ENCODE measurements at places on chromosomes 12 and 14. TPM values are rescaled to one million over a fixed set of nuclear protein-coding genes. Genes with fewer than 3 reads are reported as not detected.
A peak's percentile ranks its signal among the peaks of the same experiment; 100 is the strongest.

GRCh38 chr12:52534482-52534881 lies 14.3 kb upstream of the KRT5 start:
- no peak for DNase-seq

The OAS2 gene
- polyA plus RNA-seq, result 29.8 TPM

- DNase-seq, result no peak
Measured at GRCh38 chr12:128942960-128943477, 89.7 kb downstream of the GLT1D1 start.

The CLEC7A gene
- 25.5 TPM for polyA plus RNA-seq

DNA sequence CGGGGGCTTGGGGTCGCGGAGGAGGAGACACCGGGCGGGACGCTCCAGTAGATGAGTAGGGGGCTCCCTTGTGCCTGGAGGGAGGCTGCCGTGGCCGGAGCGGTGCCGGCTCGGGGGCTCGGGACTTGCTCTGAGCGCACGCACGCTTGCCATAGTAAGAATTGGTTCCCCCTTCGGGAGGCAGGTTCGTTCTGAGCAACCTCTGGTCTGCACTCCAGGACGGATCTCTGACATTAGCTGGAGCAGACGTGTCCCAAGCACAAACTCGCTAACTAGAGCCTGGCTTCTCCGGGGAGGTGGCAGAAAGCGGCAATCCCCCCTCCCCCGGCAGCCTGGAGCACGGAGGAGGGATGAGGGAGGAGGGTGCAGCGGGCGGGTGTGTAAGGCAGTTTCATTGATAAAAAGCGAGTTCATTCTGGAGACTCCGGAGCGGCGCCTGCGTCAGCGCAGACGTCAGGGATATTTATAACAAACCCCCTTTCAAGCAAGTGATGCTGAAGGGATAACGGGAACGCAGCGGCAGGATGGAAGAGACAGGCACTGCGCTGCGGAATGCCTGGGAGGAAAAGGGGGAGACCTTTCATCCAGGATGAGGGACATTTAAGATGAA lies 630 bp downstream of the FOS start:
- peak; percentile 56 for DNase-seq

The OR4Q3 gene
- not detected for polyA plus RNA-seq

DNA sequence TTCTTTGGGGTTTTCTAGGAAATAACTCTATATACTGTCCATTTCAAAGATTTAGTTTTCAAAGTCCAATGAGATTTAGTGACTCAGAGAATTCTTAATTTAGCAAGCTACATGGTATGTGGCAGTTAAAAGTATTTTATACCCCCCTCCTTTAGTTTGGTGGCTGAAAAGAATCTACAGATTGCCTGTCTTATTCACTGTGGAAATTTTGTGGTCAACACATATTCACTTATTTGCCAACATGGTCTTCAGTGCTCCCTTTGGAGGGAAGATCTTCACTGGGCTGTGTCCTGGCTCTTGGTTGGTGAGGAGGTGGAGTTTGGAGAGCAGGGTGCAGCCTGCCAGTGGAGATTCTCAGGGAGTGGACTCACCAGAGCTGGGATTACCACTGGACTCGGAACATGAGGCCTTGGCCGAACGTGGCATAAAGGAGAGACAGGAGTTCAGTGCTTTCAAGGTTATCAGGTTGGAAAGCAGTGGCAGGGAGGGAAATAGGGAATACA lies 39.8 kb downstream of the SAMD4A start:
- DNase-seq, result no peak

The ARMH4 gene
- polyA plus RNA-seq, result 0.82 TPM

The SLC10A1 gene
- 0.02 TPM for polyA plus RNA-seq

GRCh38 chr12:48002773-48003218 lies 1.5 kb downstream of the COL2A1 start:
- no peak for DNase-seq

The PRPH gene
- polyA plus RNA-seq, result 1.6 TPM

DNA sequence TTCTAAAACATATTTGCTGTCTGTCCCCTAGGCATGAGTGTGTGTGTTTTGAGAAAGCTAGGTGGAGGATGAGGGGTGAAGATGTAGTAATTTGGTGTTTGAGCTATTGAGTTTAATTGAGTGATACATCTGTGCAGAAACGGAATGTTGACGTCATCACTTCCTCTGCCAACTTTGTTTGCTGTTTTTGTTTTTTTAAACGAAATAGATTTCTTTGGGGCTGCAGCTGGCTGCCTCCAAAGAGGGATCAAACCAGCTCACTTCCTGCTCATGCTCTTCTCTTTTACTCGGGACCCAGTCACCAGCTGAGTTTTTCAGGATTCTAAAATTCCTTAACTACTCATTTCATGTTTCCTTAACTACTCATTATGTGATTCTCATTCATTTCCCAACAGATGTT lies 19.5 kb upstream of the CRACR2A start:
- DNase-seq, result no peak

DNA sequence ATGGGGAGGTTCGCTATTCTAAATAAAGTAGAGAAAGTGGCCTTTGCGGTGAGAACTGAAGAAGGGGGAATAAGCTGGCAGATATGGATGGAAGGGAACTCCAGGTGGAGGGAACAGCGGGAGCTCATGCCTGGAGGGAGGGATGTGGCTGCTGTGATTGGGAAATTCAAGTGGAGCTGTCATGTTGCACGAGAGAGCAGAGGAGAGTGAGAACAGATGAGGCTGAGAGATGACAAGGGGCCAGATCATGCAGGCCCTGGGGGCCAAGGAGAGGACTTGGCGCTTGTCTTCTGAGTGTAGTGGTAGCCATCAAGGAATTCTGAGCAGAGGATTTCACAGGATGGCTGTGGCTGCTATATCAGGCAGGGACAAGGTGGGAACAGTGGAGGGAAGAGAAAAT lies 35.0 kb downstream of the TGFB3 start:
- DNase-seq, result no peak

The RPS6KL1 gene
- 0.91 TPM for polyA plus RNA-seq

The UBC gene
- polyA plus RNA-seq, result 1,037 TPM

DNA sequence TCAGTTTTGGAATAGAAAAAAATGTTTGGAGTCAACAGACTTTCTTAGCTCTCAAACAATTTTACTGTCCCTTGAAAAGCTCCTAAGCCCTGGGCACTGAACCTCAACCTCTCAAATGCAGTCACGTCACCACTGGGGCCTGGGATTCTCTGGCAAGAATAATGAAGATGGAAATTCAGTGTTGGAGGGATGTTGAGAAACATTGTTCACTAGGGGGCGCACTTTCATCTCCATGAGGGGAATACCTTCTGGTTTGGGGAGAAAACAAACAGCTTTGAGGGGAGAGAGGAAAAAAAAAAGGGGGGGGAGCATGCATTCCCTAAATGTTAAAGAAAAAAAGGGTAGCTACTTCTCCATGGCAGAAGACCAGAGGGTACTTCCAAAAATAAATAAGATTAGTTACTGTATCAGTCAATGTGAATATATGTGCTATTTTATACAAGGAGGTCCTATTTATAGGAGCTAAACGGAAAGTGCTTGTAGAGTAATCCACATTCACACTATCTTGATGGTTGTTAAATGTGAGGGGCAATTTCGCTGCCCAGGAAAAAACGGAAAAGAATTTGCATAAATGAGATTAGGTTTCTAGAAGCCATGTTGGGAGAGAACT lies 5.8 kb upstream of the TBPL2 start:
- peak; percentile 55 for DNase-seq

- DNase-seq, result no peak
Measured at GRCh38 chr14:74658535-74659131, 46.6 kb upstream of the LTBP2 start.

GRCh38 chr14:40987481-40987880 lies 619.2 kb upstream of the LRFN5 start:
- DNase-seq, result no peak

The TGFB3 gene
- 21.0 TPM for polyA plus RNA-seq

The RERG gene
- polyA plus RNA-seq, result 3.1 TPM

The IFNG-AS1 gene
- polyA plus RNA-seq, result 0.07 TPM

The SPX gene
- 4.1 TPM for polyA plus RNA-seq

DNA sequence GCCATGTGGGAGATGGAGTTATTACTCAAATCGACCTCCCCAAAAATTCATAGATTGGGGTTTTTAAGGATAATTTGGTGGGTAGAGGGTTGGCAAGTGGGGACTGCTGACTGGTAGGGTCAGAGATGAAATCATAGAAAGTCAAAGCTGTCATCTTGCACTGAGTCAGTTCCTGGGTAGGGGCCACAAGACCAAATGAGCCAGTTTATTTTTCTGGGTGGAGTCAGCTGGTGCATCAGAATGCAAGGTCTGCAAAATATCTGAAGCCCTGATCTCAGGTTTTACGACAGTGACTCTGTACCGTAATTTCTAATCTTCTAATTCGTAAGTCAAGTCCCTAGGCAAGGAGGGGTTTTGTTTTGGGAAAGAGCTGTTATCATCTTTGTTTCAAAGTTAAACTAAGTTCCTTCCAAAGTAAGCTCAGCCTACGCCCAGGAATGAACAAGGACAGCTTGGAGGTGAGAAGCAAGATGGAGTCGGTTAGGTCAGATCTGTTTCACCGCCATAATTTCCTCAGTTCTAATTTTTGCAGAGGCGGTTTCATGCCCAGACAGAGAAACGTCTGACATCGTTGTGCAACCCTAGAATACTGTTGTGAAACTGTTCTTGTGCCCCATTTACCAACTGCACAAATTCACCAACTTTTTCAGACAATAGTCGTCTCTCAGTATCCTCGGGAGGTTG lies 104.5 kb upstream of the SFSWAP start:
- no peak for DNase-seq

- no peak for DNase-seq
Measured at GRCh38 chr12:109632342-109632741, 58.7 kb downstream of the MVK start.

- no peak for DNase-seq
Measured at GRCh38 chr12:69000074-69000473, 67.1 kb upstream of the CPM start.

- DNase-seq, result no peak
Measured at GRCh38 chr12:26113181-26113654, 11.6 kb downstream of the BHLHE41 start.

The ZFHX2 gene
- polyA plus RNA-seq, result 0.48 TPM

The NAV3 gene
- 1.4 TPM for polyA plus RNA-seq

The SSPN gene
- polyA plus RNA-seq, result 6.0 TPM

DNA sequence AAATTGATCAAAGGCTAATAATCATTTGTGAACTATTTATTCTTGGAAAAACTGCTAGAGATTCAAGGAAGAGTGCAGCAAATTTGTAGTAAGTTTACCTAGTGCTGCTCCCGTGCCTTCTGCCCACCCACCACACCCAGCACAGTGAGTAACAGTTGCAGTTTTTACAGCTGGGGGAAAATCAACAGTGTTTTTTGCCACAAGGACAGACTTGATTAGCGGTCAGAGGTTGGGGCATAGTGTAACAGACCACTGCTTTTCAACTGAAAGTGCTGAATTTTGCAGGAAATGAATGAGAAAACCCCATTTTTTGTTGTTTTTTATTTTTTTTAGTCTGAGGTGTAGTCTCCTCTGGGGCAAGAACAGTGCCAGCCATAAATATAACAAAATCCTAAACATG lies 7.5 kb upstream of the KLRK1 start:
- DNase-seq, result no peak

- DNase-seq, result no peak
Measured at GRCh38 chr12:75960086-75960910, 71.3 kb downstream of the PHLDA1 start.

- DNase-seq, result no peak
Measured at GRCh38 chr12:11092128-11092527, at the start of gene TAS2R43. TAS2R43 (minus strand) TSS chr12:11092313; CDS start chr12:11092229, 84 bp downstream.

The SDR9C7 gene
- polyA plus RNA-seq, result 2.3 TPM

The SLC7A7 gene
- polyA plus RNA-seq, result 16.7 TPM

DNA sequence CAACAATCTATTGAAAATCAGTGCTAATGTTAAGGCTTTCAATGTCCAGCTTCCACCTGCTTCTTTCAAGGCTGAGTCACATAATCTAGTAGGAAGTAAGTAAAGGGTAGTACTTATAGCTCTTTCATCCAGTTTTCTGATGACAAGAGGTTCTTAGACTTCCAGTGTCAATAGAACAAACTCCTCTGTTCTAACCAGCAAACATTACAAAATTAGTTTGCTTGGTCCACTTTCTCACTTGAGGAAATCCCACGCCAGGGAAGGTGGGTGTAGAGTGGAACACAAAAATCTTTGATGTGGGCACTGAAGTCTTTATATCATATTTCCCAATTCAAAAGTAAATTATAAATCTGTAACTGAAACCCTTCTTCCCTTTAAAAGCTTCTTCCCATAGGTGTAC lies 2.6 kb downstream of the NPC2 start:
- no peak for DNase-seq

The TUNAR gene
- 0.18 TPM for polyA plus RNA-seq

GRCh38 chr14:73058922-73059673 lies 764 bp downstream of the RBM25 start:
- peak; percentile 0 for DNase-seq

The BATF gene
- 27.4 TPM for polyA plus RNA-seq

The AKAP5 gene
- 0.71 TPM for polyA plus RNA-seq

The TMCC3 gene
- polyA plus RNA-seq, result 4.0 TPM

The TSHR gene
- 10.3 TPM for polyA plus RNA-seq

DNA sequence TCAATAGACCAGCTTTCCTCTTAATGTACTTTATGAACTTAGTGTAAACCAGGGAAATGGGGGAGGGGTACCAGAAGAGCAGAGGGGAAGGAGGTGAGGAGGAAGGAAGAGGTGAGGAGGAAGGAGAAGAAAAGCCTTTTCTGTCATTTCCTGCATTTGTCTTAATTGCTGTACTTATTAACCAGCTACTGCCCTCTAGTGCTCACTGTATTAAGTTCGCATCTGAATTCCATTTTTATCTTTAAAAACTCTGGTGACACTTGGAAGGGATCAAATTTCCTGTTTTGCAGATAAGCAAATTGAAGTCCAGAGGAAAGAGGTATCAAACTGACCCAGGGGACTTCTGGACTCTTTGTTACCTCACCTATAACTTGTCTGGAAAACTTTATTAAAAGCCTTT lies 22.2 kb downstream of the MANSC1 start:
- peak; percentile 58 for DNase-seq

The TEDC1 gene
- polyA plus RNA-seq, result 23.3 TPM

The ANKRD33 gene
- 0.02 TPM for polyA plus RNA-seq

DNA sequence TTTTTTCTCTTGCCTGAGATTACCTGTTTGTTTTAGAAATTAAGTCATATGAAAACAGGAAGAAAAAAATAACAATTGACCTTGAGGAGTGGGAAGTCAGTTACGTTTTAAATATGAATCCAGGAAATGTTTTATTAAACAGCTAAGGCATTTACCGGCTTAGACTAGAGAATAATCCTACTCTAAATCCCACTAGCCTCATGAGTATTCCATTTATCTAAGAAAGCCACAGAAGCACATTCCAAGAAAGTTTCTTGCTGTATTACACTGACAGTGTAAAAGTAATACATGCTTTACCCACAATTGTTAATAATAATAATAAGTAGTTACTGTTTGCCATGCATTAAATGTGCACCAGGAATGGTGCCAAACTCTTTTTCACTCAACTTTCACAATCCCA lies 90.9 kb downstream of the BMP4 start:
- no peak for DNase-seq

GRCh38 chr14:89309670-89310177 lies 107.3 kb downstream of the FOXN3 start:
- no peak for DNase-seq
